ENCODE measurements at places on chromosomes 7 and 10.

DNA sequence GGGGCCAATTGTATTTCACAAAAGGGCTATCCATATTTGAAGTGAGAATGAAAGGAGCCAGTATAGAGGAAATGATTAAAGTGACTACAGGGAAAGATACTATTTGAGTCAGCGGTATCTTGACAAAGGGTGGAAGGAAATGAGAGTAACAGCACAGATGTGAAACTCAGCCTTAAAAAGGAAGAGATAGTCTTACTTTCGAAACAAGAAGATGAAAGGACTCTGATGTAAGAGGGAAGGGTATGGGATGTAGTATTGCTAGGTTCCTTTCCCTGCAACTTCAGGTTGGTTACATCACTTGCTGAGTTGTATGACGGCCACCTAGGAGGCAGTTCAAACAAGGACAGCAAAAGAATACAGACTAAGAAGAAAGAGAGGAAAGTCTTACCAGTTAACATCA is 13.7 kb downstream of the CISD1 start:
- DNase-seq = no peak

DNA sequence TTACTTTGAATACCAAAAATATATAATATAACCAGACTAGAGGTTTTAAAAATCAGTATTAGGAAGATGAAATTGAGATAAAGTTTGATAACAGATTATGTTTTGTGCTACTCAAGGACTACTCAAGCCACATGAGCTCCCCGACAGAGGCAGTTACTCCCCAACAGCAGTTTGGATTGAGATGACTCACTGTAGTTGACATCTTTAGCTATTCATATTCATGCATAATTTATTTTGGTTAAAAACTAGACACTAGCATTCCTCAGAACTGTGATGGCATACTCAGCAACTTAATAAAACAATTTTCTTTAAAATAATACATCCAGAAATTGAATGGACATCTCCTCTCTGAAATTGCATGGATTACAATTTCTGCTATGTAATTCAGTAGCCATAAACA is 19.6 kb downstream of the PCLO start:
- DNase-seq = no peak

GRCh38 chr7:4769761-4770160 is 5.7 kb upstream of the AP5Z1 start:
- no peak for DNase-seq

GRCh38 chr10:110919971-110920881 is 822 bp downstream of the SHOC2 start:
- no peak for DNase-seq

GRCh38 chr7:43462836-43463235 is 120.1 kb upstream of the STK17A start:
- DNase-seq = no peak

GRCh38 chr7:24964191-24964590 is 15.8 kb downstream of the OSBPL3 start:
- no peak for DNase-seq

- DNase-seq = no peak
Measured at GRCh38 chr10:99375426-99375825, 46.3 kb downstream of the CNNM1 start.

DNA sequence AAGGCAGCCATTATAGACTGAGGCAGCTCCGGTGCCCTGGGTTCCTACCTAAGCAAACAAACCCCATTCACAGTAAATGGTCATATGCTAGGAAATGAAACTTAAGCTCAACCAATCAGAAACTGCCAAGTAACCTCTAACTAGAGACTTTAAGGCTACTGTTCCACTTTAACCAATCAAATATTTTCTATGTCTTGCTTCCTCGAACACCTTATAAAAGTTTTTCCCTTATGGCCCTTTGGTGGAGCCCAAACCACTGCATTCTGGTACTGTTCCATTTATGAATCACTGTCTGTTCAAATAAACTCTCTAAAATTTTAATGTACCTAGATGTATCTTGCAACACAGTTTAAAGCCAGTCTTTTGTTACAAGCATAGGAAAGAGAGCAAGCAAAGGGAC is 361.1 kb downstream of the HGF start:
- DNase-seq = no peak

GRCh38 chr10:60797200-60797599 is 18.9 kb downstream of the CDK1 start:
- DNase-seq = no peak

DNA sequence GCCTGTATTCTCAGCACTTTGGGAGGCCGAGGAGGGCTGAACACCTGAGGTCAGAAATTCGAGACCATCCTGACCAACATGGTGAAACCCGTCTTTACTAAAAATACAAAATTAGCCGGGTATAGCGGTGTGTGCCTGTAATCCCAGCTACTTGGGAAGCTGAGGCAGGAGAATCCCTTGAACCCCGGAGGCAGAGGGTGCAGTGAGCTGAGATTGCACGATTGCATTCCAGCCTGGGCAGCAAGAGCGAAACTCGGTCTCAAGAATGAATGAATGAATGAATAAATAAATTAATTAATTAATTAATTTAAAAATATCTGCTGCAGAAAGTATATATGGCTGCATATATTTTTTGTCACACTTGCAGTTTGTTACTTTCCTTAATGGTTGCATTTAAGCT is 781.8 kb downstream of the DNAJB9 start:
- DNase-seq = no peak

- no peak for DNase-seq
Measured at GRCh38 chr7:37119296-37119860, 329.3 kb downstream of the ELMO1 start.

GRCh38 chr7:47402941-47403866 is 178.7 kb downstream of the TNS3 start:
- no peak for DNase-seq
